Hypothalamus (tissue), 51 donors: ENCODE measurements at places on chromosomes 1 and 21.
A peak's percentile ranks its signal among the peaks of the same experiment; 100 is the strongest.

DNA sequence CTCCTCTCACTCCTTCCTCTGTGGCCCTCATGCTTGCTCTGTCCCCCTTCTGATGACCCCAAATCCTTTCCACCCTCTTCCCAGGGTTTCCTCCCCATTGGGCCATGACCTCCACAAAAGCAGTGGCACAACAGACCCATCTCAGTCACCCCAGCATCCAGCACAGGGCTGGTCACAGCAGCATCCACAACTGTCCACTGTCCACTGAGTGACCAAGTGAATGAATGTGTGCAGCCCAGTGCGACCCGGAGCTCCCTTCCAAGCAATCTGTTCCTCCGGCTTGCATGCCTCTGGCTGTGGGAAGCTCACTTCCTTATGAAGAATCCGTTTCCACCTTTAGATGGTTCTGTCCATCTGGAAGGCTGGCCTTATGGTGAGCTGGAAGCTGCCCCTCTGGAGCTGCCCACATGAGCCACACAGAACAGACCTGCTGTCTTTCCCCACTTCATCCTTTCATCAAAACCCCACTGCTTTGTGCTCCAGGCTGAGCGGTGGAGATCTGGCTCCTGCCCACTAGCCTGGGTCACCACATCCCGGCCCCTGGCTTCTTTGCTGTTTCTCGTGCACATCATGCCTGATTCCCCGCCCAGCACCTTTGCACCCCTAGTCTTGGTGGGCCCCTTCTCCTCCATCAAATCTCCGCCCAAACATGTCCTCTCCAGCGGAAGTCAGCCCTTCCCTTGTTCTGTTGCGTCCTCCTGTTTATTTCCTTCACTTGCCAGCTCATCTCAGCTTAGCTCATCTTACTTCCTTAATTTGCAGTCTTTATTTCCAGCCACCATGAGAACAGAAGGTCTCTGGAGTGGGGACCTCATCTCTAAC, 56.4 kb downstream of the EDN2 start:
- no peak for DNase-seq

- DNase-seq, result no peak
Measured at GRCh38 chr1:244050835-244051444, at the start of gene ZBTB18. ZBTB18 (plus strand) TSS chr1:244051283; CDS start chr1:244051432, 149 bp downstream.

GRCh38 chr1:213389061-213389581, 338.1 kb downstream of the RPS6KC1 start:
- DNase-seq, result peak; percentile 32

GRCh38 chr1:192162376-192162775, 4.1 kb downstream of the RGS18 start:
- DNase-seq, result no peak
